Colonic mucosa (tissue), 4 donors: ENCODE measurements at places on chromosomes 13 and 19.

DNA sequence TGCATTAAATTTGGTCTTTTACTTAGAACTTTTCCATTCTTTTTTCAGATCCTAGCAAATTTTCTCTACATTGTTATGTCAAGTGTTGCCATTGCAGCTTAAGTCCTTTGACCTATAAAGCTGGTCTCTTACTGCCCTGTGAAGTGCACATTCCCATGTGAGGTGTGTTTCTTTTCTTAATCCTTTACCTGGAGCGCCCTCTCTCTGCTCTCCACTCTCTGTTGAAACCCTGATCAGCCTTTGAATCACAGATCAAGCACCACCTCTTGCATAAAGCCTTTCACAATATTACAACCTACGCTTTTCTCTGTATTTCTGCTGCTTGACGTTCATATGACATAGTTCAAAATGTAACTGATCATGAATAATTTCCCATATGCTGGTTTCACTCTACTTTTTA lies 84.8 kb downstream of the PCDH17 start:
- DNase-seq, result no peak

- peak; percentile 92 for DNase-seq
These were observed 7.2 kb downstream of the VASP start for GRCh38 chr19:45514376-45515051.

DNA sequence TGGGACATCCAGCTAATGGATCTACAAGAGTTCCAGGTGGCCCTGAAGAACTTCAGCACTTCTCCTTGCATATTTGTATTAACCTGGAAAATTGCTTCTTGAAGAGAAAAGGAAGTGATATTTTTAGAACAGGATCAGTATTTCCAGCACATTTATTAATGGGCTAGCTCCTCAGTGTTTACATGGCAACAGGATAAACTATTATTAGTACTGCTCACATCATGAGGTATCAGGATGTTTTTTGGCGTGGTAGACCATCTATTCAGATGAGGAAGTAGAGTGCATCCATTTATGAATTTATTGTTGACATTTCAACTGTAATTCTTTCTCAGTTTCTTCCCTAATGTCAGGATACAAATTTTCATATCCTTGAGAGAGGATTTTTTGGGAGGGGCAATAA lies 144.4 kb downstream of the KCNRG start:
- no peak for DNase-seq

DNA sequence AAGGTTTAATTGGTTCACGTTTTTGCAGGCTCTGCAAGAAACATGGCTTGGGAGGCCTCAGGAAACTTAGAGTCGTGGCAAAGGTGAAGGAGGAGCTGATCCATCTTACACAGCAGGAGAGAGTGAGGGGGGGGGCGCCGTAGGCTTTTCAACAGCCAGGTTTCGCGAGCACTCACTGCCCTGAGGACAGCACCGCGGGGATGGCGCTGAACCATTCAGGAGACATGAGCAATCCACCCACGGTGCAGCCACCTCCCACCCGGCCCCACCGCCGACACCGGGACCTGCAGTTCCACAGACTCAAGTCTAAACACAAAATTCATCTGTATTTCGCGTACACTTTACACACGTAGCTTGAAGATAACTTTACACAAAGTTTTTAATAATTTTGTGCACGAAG lies 73.6 kb downstream of the KDM4B start:
- DNase-seq, result no peak

GRCh38 chr19:41376241-41376997 lies at the start of gene TMEM91:
Gene TMEM91 (plus strand): TSS chr19:41376533. CDS start chr19:41378310, 1,777 bp downstream.
- peak; percentile 45 for DNase-seq

DNA sequence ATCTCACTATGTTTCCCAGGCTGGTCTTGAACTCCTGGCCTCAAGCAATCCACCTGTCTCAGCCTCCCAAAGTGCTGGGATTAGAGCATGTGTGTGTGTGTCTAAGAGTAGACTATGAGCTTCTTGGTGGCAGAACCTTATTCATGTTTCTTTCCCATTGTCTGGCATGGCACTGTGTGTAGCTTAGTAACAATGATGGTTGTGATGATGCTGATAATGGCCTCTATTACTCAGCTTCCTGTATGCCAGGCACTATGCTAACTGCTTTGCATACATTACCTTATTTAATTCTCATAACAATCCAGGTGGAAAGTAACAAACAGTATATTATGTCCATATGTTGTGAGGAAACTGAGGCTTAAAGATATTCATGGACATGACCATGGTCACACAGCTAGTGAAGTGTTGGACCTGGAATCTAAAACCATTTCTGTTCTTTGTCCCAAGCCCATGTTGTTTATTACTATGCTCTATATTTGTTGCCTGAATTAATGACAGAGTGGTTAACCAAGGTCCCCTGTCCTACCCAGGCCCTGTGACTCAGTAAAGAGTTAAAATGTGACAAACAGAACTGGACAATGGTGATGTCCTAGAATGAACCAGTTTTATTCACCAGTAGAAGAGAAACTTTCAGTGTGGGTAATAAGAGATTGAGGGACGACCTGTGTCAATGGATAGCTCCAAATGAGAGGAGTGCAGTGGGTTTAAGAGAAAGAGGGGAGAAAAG lies 109.6 kb downstream of the KLF5 start:
- DNase-seq, result no peak

DNA sequence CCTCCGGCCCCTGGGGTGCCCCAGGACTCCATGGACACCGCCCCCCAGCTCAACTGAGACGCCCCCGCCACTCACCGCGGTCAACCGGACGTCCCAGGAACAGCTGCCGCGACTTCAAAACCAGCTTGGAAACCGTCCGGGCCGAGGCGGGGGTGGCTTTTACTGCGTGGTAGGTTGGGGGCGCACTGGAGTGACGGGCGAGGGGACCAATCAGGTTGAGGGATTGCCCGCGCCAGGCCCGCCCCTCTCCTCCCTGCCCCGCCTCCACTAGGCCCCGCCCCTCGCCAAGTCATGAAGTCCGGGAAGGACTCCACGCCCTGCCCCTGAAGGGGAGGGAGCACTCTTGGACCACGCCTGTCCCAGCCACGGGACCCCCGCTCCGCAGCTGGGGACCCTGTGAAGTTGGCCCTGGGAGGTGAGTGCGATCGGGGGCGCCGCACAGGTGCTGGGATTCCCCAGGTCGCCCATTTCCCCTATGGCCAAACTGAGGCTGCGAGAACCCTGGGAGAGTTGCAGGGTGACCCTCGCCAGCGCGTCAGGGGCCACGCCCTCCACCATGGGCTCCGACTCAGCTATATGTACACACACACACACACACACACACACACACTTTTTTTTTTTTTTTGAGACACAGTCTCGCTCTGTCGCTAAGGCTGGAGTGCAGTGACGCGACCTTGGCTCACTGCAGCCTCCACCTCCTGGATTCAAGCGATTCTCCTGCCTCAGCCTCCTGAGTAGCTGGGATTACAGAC lies at the start of gene PLIN3:
TSS of gene PLIN3 (minus strand) at position 134 of the 752 bp plus-strand sequence. CDS start 6,273 bp downstream, outside the sequence.
- peak; percentile 98 for DNase-seq
